Ascending aorta (tissue), 2 donors: ENCODE measurements at places on chromosomes 11 and 22.

- DNase-seq = no peak
These were observed 124.7 kb downstream of the MED15 start for GRCh38 chr22:20632082-20632481.

- DNase-seq = no peak
These were observed 50.4 kb upstream of the A4GALT start for GRCh38 chr22:42770941-42771647.

GRCh38 chr11:1052133-1053011 is 15.9 kb upstream of the MUC6 start:
- DNase-seq = no peak

DNA sequence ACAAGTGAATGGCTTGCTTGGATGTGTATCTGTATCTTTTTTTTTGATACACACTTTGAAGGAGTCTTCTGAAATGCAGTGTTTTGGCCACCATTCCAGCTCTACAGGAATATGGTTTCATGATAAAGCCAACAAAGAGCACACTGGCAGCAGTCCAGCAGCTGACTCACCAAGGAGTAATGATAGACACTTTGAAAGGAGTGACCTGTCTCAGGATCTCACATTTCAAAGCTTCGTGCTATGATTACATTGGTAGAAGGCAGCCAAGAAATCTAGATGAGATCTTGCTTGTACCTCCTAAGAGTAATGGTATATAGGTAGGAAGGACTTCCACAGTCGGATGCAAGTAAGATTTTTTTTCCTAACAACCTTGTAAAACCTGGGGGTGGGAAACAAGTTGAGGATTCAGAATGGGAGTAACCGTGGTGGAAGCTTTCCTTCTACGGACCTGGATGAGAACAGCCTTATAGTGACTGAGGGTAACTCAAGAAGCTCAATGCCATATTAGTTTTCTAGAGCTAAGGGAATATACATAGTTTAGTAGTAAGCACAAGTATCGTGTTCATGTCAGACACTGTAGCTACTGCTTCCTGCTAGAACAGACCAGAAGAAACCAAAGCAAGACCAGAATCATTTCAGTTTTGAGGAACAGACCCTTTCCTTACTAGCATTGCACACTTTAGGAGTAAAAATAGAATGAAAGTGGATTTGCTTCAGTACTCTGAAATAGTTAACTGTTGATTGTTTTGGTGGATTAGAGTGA is 25.0 kb downstream of the MTMR3 start:
- DNase-seq = peak; percentile 74
